ENCODE measurements at places on chromosomes 3 and 15.

GRCh38 chr15:97941572-97941971 lies 18.9 kb upstream of the ARRDC4 start:
- no peak for DNase-seq

DNA sequence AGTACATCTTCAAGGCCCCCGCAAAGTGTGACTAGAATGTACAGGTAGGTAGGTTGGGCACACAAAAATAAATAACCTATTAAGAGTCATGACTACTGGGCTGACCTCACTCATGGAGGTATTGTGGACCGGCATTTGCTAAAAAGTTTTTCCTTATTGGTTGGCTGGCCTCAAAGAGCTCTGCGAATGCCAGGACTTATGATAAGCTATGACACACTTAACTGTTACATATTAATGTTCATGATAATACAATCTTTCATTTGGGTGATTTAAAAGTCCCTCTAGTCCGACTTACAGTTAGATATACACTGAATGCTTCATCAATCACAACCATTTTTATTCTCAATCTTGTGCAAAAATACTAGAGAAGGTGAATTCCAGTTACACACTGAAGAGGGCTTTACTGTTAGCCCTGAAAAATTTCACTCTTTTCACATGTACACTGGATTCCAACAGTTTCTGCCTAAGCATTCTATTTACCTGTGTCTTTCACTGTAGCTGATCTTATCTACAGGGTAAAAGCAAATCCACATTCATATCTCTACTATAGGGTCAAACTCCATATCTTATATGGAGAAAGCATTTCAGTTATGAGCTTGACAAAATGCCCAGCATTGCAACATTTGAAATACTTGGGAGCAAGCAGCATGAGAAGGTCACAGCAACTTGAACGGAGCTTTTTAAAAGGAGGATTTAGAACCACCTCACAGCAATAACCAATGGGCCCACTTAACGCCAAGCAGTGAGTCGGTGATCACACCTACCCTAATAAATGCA lies 329.1 kb downstream of the FOXP1 start:
- DNase-seq: no peak

DNA sequence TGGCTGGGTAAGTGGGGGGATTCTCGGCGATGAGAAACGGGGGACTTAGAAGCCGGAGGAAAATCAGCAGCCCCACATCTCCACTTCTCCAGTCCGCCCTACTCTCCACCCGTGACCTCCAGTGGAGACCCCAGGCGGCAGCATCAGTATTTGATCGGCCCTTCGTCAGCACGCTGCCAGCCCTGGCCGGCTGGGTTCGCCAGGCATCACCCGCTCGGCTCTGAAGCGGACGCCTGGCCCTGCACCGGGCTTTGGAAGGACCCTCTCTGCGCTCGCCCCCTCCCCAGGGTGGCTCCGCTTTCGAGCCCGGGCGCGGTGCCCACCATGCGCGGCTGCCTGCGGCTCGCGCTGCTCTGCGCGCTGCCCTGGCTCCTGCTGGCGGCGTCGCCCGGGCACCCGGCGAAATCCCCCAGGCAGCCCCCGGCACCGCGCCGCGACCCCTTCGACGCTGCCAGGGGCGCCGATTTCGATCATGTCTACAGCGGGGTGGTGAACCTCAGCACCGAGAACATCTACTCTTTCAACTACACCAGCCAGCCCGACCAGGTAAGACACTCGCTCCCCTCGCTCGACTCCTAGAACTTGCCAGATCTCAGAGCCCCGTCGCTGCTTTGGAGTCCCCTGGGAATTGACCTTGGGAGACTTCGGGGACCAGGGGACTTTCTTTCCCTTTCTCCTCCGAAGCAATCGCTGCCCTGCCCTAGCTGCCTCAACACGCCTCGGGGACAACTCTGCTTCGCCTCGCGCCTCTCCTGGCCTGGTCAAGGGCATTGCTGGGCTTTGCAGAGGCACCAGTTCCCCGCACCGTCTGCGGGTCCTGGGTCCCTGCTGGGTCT lies 561 bp downstream of the SIDT1 start:
- DNase-seq: peak; percentile 38

GRCh38 chr15:27579738-27580137 lies 519.4 kb downstream of the OCA2 start:
- no peak for DNase-seq
